ENCODE measurements at places on chromosomes 16 and 17. TPM values are rescaled to one million over a fixed set of nuclear protein-coding genes. Genes with fewer than 3 reads are reported as not detected.

GRCh38 chr17:65984299-65984698 lies 207.6 kb downstream of the CEP112 start:
- peak; percentile 4 for DNase-seq

DNA sequence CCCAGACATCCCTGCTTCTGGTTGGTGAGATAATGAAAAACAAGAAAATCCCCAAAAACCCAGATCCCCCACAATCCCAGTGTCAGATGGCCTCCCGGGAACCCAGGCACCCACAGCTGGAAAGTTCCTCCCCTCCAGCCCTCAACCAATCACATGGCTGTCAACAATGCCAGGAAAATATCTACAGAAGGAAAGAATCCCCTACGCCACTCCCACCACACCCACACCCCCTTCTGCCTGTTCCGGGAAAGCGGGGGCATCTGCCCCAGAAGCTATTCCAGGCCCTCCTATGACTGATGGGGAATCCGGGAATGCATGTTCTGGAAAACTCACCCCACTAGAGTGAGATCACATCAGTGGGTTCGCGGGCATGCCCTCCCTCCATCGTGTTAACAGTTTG lies 1.8 kb downstream of the TMEM95 start:
- DNase-seq: no peak

- DNase-seq: no peak
Observed at GRCh38 chr17:78322327-78322857, 37.5 kb downstream of the SOCS3 start.

Gene TNS4
- not detected for total RNA-seq

DNA sequence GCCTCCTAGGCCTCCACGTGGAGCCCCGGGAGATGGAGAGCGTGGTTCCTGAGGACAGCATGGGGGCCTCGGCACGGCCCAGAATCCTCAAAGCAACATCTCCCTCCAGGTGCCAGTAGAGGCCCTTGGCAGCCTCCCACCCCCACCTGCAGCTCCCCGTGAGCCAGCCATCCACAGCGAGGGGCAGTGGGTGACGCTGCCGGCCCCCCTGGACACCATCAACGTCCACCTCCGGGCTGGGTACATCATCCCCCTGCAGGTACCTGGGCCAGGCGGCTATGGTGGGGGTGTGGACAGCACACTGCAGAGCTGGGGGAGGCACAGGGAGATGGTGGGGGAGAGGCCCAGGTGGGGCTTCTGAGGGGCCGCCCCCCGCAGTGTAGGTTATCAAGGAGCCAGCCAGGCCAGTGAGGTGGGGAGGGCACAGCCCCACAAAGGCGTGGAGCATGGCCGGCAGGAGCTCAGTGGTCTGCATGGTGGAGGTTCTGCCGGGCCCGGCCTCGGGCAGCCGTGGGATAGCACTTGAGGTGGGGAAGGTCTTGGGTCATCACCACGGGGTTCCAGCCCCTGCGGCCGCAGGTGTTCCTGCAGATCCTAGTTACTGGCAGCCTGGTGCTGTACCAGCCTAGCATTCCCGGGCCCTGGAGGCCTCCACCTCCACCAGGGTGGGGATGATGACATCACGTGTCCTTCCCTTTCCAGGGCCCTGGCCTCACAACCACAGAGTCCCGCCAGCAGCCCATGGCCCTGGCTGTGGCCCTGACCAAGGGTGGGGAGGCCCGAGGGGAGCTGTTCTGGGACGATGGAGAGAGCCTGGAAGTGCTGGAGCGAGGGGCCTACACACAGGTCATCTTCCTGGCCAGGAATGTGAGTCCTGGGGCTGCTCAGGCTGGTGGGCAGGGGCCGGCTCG lies 16.4 kb downstream of the GAA start:
- no peak for DNase-seq

All from fibroblast of villous mesenchyme (primary cell).